Activated T-helper 1 cell treated with Interleukin-2 at 50 U/mL for 16 hours (primary cell): ENCODE measurements at places on chromosomes 1 and 21.

- no peak for DNase-seq
Measured at GRCh38 chr1:199945591-199945990, 81.9 kb upstream of the NR5A2 start.

- DNase-seq: no peak
Measured at GRCh38 chr1:232456714-232457113, 173.2 kb downstream of the SIPA1L2 start.

DNA sequence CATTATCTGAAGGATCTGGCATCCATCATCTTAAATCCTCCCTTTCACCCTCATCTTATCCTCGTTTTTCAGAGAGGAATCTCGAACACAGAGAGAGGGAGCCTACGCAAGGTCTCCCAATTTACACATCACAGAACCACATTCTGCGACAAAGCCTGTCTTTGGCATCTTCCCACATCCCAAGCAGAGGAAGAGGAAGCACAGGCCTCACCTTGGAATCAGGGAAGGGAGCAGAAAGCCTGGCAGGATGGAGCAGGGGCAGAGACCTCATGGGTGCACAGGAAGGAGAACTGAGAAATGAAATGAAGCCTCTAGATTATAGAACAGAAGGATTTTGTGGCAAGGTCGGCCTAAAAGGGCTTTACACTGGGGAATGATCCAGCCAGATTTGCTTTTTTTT is 5.8 kb downstream of the ABCB10 start:
- DNase-seq: no peak

GRCh38 chr1:111412839-111413238 is 14.7 kb downstream of the OVGP1 start:
- no peak for DNase-seq

GRCh38 chr1:72891976-72892375 is 609.6 kb upstream of the NEGR1 start:
- no peak for DNase-seq

DNA sequence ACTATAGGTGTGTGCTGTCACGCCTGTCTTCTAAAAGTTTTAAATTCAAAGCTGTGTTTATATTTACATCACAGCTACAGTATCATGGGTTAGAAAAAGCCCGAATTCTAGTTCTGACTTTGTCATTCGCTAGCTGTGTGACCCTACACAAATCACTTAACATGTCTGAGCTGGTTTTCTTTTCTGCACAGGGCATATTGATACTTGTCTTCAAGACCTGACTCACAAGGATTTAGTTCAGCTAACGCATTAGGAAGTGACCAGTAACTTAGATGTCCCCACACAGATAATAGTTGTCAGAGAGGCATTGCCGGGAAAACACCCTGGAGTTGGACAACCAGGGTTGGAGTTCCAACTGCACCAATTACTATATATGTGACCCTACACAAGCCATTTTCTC is 25.9 kb downstream of the GIPC2 start:
- DNase-seq: no peak

DNA sequence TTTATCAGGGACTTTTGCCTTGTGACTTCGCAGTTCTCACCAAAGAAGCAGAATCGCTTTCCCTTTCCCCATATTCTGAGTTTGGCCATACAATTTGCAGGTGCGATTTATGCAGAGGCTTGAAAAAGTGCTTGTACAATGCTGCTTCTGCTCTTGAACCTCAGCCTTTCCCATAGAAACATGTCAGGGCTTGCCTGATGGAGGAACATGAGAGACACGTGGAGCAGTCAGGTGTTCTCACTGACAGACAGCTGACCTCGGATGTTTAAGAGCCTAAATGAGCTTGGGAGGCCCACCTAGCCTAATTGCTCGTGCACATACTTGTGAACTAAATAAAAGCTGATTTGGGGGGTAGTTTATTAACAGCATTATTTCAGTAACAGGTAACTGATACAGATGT is 290.0 kb downstream of the S1PR1 start:
- no peak for DNase-seq

GRCh38 chr21:42145569-42146272 is 73.2 kb upstream of the ABCG1 start:
- DNase-seq: peak; percentile 44

GRCh38 chr1:16173447-16174260 is 17.8 kb upstream of the EPHA2 start:
- DNase-seq: no peak

DNA sequence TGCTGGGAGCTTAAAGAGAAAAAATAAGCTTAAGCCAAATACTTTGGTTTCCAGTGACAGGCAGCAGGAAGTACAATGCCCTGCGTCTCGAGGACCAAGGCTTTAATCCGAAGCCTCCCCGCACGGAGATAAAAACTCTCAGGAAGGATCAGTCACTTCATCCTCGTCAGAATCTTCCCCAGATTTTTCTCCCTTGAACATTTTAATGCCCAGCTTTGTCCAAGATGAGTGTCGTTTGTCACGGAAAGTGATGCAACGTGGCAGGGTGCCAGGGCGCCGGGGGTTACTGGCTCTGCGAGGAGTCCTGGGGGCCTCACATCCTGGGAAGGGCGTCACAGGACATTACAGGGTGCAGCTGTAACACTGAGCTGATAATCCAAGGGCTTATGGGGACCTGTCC is 25.2 kb upstream of the PCBP3 start:
- no peak for DNase-seq

- DNase-seq: no peak
Measured at GRCh38 chr1:34125721-34126380, 39.2 kb downstream of the CSMD2 start.

DNA sequence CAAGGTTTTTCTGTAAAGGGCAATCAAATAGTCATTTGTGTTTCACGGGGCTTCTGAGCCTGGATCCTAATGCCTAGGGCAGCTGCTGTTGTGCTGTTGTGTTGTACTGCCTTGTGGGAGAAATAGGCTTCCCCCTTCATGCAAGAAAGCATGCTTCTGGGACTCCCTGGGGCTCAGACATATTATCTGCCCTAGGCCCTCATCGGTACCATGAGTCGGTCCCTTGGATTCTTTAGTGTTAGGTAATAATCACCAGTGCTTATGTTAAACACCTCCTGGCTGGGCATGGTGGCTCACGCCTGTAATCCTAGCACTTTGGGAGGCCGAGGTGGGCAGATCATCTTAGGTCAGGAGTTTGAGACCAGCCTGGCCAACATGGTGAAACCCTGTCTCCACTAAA is 245.9 kb downstream of the TNR start:
- no peak for DNase-seq

GRCh38 chr1:99239690-99240089 is 24.6 kb upstream of the PLPPR4 start:
- no peak for DNase-seq

- no peak for DNase-seq
Measured at GRCh38 chr1:27719286-27720251, 6.2 kb upstream of the FAM76A start.

DNA sequence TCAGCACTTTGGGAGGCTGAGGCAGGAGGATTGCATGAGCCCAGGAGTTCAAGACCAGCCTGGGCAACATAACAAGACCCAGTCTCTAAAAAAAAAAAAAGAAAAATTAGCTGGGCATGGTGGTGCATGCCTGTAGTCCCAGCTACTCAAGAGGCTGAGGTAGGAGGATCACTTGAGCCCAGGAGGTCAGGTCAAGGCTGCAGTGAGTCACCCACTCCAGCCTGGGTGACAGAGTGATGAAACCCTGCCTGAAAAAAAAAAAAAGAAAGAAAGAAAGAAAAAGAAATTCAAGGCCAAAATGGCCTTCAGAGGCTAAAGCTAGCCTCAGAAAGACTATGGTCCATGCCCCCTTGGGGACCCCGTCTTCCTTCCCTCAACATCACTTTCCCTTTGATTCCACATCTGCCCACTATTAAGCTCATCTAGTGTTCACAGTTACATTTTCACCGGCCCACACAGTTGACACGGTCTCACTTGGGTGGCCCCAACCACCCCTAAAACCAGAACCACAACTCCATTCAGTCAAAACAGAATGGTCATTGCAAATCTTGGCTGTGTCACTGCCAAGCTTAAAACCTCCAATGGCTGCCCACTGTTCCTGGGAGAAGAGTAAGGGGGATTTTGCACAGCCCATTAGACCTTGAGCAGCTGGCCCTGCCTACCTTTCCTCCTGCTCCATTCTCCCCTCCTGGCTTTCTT is 2.1 kb upstream of the CAPN8 start:
- DNase-seq: no peak

DNA sequence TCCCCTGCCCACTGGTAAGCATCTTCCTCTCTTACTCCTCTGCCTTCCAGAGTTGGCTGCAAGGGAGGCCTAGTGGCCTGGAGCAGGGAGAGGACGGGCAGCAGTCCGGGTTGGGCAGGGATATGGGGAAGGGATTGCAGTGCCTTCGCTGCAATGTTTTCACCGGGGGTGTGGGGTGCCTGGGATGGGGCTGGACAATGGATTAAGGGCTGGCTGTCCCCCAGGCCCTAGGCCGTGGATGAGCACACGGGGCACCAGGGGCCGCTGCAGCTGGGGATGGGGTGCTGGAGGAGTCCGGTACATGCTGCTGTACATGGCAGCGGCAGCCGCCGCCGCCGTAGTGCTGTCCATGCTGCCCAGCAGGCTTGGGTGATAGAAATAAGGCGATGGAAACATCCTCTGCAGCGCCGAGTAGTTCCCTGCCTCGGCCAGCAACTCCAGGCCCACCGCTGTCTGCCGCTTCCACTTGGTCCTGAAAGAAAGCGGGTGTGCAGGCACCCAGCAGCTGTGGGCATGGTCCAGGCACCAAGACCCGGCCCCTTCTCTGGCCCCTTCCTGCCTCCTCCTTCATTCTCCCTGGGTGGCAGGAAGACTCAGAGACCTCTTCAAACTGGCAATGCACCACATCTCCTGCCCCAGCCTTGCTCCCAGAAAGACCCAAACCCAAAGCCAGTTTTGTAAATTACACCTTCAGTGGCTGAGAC is 4.8 kb downstream of the BARHL2 start:
- no peak for DNase-seq

GRCh38 chr1:215992620-215993019 is 425.5 kb downstream of the KCTD3 start:
- no peak for DNase-seq

GRCh38 chr1:147494998-147495580 is 46.2 kb upstream of the BCL9 start:
- peak; percentile 46 for DNase-seq

- no peak for DNase-seq
Measured at GRCh38 chr1:56002231-56002630, 577.1 kb downstream of the PLPP3 start.

DNA sequence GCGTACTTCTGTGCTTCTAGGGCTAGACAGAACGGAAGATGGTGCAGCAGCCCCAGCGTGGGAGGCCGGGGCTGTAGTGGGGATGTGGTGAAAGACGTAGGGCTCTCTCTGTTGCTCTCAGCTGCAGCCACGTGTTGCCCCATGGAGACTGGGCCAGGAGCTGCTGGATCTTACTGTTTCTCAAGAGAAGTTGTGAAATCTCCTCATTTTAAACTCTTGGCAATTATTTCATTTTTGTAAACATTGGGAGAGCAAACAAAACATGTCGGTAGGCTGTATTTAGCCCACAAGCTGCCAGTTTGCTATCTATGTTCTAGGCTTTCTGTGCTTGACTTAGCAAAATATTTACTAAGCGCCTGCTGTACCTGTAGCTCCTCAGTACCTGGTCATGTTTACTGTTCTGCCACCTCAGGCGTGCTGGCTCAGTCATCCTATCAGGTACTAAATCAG is 15.9 kb upstream of the ELOA start:
- no peak for DNase-seq

DNA sequence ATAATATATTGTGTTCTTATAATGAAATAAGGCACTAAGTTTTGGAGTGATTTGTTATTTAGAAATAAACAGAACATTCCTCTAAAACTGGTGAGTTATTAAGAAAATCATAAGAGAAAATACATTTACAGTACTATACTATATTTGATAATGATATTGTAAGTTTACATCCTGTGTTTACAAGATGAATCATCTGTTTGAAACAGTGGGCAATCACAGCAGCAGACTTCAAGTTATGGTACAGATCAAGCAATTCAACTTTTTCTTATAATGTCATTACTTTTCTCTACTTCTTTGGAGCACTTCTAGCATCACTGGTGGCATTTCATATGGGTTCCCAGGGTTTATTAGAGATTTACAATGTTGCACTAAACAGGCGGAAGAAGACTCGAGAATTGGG is 86.5 kb upstream of the BRINP3 start:
- DNase-seq: no peak

DNA sequence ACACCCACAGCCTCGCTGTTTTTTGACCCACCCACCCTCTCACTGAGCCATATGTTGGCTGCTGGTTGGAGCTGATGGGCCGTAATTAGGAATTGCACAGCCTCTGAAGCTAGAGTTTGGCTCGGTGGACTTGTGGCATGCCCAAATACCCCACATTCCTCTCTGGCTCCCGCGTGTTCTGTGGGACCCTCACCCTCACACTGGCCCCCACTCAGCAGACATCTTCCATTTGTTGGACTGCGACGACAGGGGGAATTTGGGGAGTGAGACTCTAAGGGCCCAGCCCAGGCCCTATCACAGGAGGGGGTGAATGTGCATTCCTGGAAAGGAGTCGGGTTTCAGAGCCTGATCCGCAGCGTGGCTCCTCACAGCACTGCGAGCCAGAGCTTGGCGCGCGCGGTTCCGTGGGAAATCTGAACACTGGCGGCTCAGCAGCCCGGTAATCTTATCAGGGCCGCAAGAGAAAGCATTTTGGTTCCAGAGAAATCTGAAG is 5.2 kb downstream of the RCSD1 start:
- DNase-seq: no peak

- no peak for DNase-seq
Measured at GRCh38 chr1:68132426-68133130, 82.2 kb upstream of the DIRAS3 start.

DNA sequence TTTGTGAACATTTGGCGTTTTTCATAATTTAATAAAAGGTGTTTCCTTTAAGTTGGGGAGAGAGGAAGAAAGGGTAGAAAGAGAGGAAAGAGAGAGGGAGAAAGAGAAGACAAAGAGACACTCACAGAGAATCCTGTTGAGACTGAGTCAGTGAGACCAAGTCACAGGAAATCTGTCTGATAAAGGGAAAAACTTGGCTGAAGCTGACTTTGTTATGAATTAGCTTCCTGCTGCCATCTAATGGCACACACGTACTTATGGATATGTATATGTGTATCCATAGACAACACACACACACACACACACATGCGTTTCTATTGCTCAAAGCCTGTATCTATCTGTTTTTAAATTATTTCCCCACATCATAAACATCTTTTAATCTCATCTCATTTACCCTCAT is 42.5 kb upstream of the DISC1 start:
- DNase-seq: no peak

GRCh38 chr21:30044447-30045064 is 104.8 kb upstream of the GRIK1 start:
- no peak for DNase-seq
